Activated CD4-positive, alpha-beta T cell treated with anti-CD3 and anti-CD28 coated beads, Interleukin-2, amount 50 U/mL, for 1 hour (primary cell): ENCODE measurements at places on chromosomes 3 and 15.

- no peak for DNase-seq
These were observed 84.0 kb upstream of the TRA2B start for GRCh38 chr3:186021673-186022362.

- no peak for DNase-seq
These were observed 45.0 kb downstream of the SLC12A6 start for GRCh38 chr15:34292621-34293020.

DNA sequence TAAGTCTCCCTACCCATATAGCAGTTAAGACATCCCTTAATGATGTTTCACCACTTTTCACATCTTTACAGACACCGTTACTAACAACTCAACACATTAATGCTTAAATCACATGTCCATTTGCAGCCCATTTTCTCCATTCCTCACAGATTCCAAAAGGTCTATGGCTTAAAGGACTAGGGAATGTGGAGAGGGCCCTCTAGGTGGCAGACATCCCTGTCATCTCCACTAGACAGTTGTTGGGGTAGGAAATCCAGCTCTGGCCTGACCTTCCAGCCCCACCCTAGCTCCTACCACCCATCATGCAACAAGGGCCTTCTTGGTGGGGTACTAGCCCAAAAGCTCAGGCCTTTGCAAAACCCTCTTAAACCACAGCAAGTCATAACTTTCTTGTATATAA is 25.2 kb downstream of the CPEB1 start:
- no peak for DNase-seq

DNA sequence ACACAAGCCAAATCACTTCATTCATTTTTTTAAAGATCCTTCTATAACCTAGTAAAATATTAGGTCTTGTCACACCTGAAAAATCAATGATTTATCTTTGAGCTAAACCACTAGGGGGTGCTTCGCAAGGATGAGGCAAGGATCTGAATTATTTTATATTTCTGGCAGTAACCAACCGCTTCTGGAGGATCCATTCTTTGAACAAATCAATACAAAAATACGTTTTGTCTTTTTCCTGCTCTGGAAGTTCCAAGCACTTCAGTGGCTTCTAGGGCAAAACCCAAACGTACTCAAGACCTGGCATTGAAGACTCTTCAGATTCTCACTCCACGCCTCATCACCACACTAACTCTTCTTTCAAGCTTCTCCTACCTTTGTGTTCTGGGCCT is 486 bp downstream of the LSG1 start:
- DNase-seq, result peak; percentile 13

- DNase-seq, result no peak
These were observed 8.7 kb downstream of the KBTBD13 start for GRCh38 chr15:65085207-65085753.

DNA sequence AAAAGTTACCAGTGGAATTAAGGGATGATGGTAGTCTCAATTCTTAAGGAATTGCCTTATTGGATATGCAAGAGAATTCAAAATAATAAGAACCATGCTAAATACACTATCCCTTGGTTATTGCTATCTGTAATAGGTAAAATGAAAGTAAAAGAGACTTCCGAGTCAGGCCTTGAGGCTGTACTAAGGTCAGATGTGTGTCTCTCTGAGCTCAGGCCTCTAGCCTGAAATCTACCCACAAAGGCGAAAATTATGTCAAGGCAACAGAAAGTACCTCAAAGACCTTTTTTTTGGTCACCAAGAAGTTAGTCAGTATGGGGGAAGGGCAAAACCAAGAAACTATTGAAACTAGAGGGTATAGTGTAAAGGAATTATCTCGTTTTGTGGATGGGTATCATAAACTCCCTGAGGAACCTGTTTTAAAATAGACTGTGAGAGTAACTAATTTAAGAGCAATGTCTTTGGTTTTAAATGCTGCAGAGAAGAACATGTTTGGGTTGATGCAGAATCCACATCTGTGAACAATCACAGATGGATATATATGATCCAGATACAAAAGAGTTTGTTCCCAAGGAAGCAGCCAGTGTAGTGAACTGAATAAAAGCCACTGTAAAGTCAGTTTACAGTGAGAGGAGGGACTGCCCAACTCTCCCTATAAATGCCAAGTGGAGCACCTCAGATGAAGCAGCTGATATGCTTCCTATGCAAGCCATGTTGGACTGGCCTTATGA is 382.3 kb upstream of the SEMA6D start:
- DNase-seq, result no peak

DNA sequence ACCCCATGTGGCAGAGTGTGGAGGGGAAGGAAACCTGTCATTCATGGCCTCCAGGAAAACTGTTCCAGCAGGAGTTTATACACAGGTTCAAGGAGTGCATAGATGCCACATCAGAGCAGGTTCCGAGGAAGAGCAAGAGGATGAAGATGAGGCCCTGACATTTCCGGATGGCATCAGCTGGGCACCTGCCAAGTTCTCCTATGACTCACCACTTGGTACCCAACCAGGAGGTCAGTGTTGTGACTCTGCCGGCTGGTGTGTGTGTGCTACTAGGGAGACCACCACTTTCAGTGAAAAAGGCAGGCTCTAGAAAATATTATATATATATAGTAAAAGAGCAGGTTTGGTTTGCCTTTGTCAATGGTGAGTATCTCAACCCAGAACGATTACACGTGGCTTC is 69.3 kb downstream of the NTRK3 start:
- DNase-seq, result no peak

DNA sequence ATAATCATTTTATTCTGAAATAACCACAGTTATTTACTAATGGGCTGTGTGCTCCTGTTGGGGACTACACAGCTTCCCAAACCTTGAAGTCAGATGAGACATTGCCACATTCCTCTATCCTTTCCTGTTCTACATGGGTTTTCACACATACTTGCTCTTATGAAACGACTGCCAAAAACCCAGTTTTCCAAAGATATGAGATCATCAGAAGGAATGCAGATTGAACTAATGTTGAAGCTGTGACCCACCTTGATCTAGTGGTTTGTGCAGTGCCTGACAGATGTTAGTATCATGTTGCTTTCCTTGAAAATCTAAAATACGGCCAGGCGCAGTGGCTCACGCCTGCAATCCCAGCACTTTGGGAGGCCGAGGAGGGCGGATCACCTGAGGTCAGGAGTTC is 144.6 kb downstream of the VGLL4 start:
- no peak for DNase-seq

- no peak for DNase-seq
These were observed 41.7 kb downstream of the TCF12 start for GRCh38 chr15:56960116-56960515.

DNA sequence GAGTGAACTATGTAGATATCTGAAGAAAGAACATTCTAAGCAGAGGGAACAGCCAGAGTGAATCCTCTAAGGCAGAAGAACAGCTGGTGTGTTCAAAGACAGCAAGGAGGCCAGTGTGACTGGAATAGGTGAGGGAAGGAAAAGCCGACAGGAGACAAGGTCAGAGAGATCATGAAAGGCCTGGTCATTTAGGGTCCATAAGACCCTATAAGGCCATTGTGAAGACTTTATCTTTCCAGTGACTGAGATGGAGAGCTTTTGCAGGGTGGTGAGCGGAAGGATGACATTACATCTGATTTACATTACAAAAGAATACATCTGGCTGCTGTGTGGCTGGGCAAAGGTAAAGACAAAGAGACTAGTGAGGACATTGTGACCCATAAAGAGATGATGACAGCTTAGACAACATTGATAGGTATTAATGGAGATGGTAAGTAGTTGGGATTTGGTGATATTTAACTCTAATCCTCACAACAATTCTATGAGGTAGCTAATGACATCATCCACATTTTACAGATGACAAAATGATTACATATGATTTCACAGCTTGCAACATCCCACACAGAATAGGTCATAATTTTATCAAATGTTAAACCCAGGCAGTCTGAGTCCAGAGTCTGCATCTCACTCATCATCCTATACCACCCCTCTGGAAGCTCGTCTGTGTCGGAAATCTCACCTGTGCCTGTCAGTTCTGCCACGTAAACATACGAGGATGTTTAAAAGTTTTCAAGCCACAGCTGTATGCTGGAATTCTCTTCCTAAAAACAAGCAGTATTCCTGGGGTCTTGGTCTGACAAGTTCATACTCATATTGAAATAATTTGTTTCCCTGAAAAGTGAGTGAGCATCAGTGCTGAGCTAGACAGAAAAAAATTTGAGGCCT is 70.2 kb upstream of the PIK3R4 start:
- DNase-seq, result no peak

GRCh38 chr3:132346841-132347736 is 29.9 kb downstream of the ACP3 start:
- no peak for DNase-seq

GRCh38 chr3:78569804-78570203 is 1198.0 kb downstream of the ROBO1 start:
- no peak for DNase-seq

DNA sequence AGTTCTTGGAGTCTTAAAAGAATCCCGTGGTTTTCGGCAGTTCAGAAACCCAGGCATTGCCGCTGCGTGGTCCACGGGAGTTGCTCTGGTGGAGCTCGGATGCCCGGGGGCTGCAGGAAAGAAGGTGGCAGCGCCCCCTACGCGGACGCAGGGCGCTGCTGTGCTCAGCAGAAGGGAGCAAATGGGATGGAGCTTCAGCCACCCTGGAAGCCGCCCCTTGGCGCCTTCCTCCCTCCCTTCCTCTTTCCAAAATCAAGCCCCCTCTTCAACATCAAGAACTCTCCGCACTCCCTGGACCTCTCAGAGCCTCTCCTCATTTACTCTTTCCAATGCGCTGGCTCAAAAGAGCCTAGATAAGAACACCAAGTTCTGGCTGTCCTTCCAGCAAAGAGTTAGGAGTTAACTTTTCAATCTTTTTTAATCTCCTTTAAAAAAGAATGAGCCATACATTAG is 880 bp upstream of the CHRNA7 start:
- no peak for DNase-seq

- DNase-seq, result no peak
These were observed 14.0 kb upstream of the GK5 start for GRCh38 chr3:142239421-142239820.

DNA sequence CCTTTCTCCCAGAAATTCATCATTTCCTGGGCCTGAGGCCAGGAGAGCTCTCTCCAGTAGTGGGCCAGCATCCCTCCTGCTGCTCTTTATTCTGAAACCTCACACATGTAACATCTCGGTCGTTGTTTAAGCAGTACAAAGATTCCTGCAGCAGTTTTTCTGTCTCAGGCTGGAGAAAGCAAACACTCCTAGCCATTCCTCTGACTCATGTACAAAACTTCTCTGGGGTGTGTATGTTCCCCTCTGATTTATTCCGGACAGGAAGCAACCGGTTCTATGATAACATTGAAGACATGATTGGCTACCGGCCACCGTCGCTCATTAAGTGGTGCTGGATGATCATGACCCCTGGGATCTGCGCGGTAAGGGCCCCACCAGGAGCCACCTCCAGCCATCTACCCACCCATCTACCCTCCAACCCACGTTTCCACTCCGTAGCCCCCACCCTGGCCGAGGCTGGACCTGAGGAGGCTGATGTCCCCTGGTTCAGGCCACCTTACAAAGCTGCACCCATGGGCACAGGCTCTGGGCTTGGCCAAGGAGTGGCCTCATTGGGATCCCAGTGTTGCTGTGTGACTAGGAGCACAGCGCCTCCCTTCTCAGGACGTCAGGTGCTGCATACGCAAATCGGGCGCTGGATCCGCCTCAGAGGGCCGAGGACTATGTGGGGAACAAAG is 58.6 kb upstream of the SLC6A1 start:
- DNase-seq, result no peak

GRCh38 chr3:82163907-82164520 is 402.6 kb upstream of the GBE1 start:
- no peak for DNase-seq

- no peak for DNase-seq
These were observed 30.9 kb downstream of the RCN2 start for GRCh38 chr15:76962337-76963013.

- no peak for DNase-seq
These were observed 43.9 kb downstream of the NR1I2 start for GRCh38 chr3:119825820-119826219.

- DNase-seq, result no peak
These were observed 1.3 kb upstream of the PXYLP1 start for GRCh38 chr3:141230293-141230692.

- DNase-seq, result no peak
These were observed 75.9 kb downstream of the FLNB start for GRCh38 chr3:58084166-58084565.
